ENCODE measurements at places on chromosomes 16 and 17. TPM values are rescaled to one million over a fixed set of nuclear protein-coding genes. Genes with fewer than 3 reads are reported as not detected.

KRT9 gene
- total RNA-seq: not detected

TBC1D28 gene
- total RNA-seq: not detected

CLDN6 gene
- 0.09 TPM for total RNA-seq

HCRT gene
- not detected for total RNA-seq

CDR2L gene
- 6.4 TPM for total RNA-seq

RPA1 gene
- total RNA-seq: 27.3 TPM

AGRP gene
- total RNA-seq: not detected

OTOP2 gene
- total RNA-seq: not detected

MT1G gene
- not detected for total RNA-seq

TPPP3 gene
- 2.0 TPM for total RNA-seq

TAOK1 gene
- total RNA-seq: 38.3 TPM

PPP1R27 gene
- not detected for total RNA-seq
